ENCODE measurements at places on chromosomes 3 and 15. TPM values are rescaled to one million over a fixed set of nuclear protein-coding genes. Genes with fewer than 3 reads are reported as not detected.

The MUC20 gene
- total RNA-seq = not detected

The GHSR gene
- not detected for total RNA-seq

The A4GNT gene
- not detected for total RNA-seq

The AQP9 gene
- total RNA-seq = not detected

The CADPS gene
- not detected for total RNA-seq

The EEF1AKMT4 gene
- total RNA-seq = 10.7 TPM

The MYH15 gene
- 1.2 TPM for total RNA-seq

The SNX4 gene
- 34.3 TPM for total RNA-seq

The SPSB4 gene
- total RNA-seq = 0.05 TPM

DNA sequence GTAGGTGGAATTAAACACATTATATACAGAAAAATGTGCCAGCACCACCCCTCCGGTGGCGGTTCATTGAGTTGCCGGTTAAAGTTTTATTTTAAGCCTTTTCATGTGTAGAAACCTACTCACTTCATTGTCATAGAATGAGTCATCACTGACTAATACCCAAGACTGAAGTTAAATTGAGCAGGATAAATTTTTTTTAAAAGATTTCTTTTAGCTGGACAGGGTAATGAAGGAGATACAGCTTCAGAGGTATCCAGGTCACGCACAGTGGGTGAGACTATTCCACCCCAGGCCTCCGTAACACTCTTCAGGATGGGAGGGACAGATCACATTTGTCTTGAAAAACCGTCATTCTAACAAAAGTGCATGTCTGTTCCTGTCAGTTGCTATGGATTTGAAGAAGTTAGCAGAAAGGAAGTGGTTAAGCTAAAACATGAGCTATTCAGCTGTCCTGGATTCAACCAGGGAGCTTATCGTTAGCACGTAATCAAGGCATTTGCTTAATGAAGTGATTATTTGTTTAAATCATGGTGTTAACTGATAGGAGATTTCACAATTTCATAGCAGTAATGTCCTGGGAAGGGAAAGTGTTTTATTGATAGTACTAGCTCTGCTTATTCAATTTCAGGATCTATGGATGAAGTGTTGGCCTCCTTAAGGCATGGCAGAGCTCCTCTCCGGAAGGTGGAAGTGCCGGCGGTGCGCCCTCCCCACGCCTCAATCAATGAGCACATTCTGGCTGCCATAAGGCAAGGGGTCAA is 23.4 kb downstream of the WHAMM start:
- DNase-seq = peak; percentile 71

DNA sequence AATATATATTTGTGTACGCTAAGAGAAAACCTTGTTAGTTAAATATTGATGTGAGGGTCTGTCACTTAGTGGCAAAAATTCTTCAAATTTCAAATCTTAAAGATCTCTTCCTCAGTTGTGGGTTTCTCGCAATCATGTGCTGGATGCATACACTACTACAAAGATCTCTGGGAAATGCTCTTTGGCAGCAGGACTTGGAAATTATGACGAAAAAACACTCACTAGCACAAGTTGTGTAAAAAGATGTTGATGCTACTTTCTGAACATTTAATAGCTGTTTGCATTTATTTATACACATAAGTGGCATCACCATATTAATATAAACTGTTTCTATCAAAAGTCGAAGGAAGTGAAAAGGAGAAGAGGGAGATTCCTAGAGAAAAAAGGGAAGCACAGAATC is 10.8 kb upstream of the NANOGP8 start:
- DNase-seq = no peak

DNA sequence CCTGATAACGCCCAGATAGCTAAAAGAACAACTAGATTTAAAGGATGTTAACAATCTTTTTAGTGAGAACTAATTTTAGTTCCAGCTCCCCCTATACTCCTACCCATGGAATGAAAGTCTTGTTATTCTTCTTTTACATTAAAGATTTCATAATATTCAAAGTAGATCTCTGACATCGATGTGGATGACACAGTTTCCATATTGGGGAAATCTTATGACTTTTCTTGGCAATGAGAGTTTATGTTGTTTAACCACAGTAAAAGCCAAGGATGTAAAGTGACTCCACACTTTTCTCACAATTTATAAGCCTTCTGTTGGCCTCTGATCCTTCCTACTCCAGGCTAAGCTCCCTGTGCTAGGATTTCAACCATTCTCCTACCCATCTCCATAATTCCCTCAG is 332.6 kb upstream of the KCNMB2 start:
- no peak for DNase-seq

GRCh38 chr3:131142580-131142979 is 115.9 kb downstream of the NEK11 start:
- no peak for DNase-seq

DNA sequence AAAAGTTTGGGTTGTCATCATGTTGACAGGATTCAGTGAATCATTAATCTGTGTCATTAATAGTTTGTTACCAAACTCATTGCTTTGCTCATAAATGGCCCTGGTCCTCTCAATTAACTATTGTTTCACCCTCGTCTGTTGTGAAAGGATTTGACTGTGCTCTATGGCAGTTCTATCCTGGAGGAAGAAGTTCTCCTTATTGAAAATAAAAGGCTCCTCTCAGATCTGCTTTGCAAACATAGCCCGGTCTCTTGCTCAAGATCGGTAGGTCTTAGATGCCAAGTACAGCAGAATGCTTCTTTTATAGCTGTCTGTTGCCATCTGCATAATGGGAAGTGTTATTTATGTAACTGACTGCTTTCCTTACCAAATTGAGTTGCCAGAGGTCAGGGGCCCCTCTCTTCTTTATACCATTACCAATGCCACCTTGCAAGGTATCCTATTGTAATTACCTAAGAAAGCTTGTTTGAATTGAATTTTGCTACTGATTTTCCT is 146.5 kb downstream of the EBLN2 start:
- no peak for DNase-seq

DNA sequence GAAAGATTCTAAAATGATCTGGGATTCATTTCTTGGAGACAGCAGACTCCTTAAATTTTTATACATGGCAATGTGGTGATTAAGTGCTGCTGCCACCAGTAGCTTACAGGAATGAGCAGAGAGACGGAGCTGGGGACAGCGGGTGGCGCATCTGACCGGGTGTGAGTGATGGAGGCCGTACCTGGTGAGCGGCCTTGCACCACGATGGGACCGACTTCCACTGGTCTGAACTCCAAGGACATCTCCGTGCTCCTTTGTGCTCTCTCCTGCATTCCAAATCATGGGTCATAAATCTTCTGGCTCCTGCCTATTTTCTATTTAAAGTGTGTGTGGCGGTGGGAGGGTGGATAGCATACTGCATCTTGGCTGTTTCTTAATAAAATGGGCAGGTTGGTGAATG is 262.6 kb downstream of the ABHD5 start:
- no peak for DNase-seq

GRCh38 chr3:31432897-31433678 is 99.6 kb upstream of the STT3B start:
- DNase-seq = no peak

- DNase-seq = no peak
Measured at GRCh38 chr3:153979418-153980251, 141.6 kb upstream of the ARHGEF26 start.

DNA sequence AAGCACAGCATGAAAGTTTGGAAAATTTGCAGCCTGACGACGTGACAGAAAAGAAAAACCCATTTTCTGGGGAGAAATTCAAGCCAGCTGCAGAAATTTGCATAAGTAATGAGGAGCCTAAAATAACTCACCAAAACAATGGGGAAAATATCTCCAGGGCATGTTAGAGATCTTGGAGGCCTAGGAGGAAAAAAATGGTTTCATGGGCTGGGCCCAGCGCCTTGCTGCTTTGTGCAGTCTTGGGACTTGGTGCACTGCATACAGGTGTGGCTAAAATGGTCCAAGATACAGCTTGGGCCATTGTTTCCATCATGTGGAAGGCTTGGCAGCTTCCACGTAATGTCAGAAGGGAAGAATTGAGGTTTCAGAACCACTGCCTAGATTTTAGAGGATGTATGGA is 428.5 kb upstream of the FRG2C start:
- no peak for DNase-seq

Measured in Panc1 (cell line).